Pons (tissue), 1 donor: ENCODE measurements at places on chromosomes 3 and 15.

DNA sequence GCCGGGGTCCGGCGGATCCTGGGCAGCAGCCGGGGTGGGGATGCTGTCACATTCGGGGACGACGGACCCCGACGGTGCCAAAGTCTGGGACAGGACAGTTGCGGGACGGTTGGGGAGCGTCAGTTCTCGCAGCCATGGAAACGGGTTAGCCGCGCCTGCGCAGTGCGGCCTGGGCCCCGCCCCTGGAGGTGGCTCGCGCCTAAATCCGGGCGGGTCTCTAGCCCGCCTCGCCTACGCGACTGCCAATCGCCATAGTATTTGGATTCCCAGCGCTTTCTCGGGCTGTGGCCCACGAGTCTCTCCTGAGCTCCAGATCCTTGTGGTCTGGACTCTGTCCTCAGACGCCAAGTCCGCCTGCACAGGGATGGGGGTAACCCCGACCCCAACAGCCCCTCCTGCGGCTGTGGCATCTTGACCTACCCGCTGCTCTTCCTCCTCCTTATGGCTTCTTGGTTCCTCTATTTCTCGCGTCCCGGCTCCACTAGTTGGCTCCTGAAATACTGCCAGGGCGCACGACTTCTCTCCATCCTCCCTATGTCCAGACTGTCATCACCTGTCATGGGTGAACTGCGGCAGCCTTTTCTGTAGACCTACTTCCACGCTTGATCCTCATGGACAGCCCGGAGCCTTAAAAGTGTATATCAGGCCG lies at the start of gene ZMYND10:
Gene ZMYND10 (minus strand): TSS at position 147 of the 649 bp plus-strand sequence. CDS start 153 bp downstream, outside the sequence.
- DNase-seq: no peak

DNA sequence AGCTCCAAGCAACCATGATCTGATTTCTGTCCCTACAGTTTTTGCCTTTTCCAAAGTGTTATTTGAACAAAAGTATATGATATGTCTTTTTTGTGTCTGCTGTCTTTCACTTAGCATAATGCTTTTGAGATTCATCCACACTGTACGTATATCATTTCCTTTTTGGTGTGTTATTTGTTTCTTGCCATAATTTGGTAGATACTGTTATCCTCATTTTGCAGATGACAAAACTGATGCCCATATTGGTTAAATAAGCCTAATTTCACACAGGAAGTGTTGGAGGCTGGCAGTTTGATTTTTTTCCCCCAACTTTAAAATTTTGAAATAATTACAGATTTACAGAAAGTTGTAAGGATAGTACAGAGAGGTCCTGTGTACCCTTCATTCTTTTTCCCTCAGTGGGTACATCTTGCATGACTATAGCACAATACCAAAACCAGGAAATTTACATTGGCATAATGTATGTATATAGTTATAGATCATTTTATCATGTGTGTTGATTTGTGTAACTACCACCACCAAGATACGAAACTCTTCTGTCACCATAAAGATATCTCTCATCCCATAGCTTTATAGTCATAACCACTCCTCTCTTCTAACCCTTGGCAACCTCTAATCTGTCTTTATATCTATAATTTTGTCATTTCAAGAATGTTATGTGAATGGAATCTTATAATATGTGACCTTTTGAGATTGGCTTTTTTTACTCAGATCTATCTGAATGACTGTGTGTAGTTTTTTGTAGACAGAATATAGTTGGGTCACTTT lies 55.6 kb downstream of the RASA2 start:
- no peak for DNase-seq

- DNase-seq: no peak
Observed at GRCh38 chr3:163327086-163327485, 1751.2 kb downstream of the SI start.

DNA sequence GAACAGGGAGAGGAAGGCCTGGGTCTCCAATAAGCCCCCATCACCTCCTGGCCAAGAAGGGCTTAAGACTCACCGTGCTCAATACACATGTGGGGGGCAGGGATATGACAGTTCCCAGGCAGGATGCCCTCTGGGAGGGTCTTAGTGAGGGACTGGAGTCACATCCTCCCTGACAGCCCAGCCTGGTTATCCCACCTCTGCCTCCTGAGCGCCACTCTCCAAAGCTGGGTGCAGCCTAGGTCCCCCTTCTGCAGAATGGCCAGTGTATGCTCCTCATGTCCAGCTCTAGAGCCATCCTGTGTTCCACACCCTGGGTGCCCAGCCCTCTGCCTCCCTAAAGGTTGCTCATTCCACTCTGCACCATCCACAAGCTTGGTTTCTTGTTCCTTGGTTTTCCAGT lies 1.2 kb upstream of the SHISA5 start:
- DNase-seq: no peak

DNA sequence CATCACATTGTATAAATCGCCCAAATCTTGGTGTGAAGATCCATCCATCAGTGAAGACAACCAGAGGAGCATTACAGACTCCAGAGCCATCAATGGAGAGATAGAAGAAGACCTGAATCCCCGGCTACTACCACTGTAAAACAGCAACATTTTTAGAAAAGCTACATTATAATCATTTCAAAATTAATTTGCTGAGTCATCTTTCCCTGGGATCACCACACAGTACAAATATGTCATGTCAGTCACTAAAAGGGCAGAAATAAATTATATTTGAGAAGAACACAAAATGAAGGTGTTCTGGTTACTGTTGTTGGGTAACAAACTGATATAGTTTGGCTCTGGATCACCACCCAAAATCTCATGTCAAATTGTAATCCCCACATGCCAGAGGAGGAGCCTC lies 218.5 kb upstream of the STT3B start:
- no peak for DNase-seq

GRCh38 chr3:149776170-149776569 lies 16.2 kb downstream of the ANKUB1 start:
- DNase-seq: no peak

DNA sequence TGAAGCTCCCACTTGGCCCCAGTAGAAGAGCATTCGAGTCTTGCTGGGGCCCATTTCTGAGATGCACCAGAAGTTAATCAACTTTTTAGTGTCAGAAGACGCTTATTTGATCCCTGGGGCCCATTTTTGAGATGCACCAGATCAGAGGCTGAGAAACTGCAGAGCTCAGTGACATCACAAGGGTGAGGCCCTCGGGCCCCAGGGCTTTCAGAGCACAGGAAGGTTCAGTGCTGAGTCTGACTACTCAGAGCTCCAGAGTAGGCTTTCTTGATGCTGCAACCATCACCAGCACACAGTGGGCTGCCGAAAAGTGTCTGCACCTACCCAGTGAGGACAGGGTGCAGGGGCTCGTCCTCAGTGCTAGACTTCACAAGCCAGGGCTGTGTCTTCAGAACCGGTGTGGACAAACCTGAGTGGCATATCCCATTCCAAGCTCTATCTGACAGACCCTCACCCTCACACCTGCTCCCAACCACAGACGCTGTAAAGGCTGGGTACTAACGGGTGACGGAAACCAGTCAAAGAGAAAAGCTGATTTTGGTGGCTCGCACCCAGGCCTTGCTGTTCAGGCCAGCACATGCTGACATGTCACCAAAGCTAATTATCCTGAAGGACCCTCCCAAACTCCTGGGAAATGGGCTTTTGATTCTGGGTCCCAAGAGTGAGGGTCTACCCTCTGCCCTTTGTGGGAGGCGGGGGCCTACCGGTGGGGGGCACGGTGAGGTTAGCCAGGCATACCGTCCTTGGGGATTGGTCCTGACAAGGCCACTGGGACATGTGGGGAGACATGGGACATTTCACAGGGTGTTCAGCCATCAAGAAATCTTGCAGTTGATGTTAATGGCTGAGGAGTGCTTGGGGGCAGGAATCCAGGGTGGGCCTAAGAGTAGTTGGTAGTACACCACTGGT lies 83.0 kb downstream of the PDCD6IP start:
- no peak for DNase-seq

DNA sequence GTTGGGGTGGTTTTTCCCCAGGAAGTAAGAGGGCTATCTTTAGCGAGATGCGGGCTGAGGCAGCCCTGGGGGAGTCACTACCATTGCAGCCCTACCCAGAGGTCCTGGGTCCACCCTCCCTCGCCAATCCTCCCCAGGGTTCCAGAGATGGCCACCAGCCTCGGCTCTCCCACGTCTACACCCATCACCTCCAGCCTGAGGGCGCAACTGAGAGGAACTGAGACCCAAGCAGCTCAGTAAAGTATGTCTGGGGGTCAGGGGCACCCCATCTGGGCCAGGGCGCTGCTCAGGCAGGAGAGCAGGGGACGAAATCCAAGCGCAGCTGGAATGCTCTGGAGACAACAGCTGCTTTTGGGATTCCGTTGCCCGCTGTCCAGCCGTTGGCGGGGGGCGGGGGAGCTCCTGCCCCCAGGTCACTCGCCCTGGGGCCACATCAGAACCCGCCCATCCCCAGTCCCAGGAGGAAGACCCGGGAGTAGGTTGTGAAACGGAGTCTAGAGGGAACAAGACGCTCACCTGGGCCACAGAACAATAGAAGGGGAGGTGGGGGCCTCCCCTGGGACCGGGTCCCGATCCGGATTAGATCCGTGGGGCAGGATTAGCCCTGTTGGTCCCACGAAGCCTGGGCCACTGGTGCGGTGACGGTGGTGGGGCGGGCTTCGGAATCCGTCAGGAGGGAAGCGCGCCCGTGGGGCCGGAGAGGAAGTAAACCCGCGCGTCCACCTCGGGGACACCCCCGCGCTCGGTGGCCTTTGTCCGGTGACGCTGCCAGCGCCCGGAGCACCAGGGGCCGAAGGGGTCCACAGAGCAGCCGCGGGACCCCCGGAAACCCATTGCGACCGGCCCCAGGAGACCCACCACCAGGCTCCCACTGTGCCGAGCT lies 1.4 kb upstream of the NDUFAF3 start:
- no peak for DNase-seq

GRCh38 chr3:50232303-50232702 lies 3.7 kb upstream of the GNAI2 start:
- no peak for DNase-seq

DNA sequence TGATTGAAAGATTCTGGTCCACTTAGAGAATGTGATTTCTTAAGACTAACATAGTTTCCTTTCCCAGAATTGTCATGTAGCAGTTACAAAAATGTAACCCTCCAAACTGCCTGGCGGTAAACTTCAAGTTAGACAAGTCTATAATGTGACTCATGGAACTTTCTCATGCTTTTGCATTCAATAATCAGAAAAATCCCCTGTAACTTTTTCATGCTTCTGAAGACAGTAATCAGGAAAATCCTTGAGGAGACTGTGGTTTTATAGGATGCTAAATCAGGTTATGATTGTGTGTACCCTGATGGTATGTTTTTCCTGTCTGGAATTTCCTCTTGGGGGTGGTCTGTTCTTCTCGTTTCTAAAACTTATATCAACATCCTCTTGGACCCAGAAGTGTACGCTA lies 74.0 kb upstream of the RARB start:
- DNase-seq: no peak

DNA sequence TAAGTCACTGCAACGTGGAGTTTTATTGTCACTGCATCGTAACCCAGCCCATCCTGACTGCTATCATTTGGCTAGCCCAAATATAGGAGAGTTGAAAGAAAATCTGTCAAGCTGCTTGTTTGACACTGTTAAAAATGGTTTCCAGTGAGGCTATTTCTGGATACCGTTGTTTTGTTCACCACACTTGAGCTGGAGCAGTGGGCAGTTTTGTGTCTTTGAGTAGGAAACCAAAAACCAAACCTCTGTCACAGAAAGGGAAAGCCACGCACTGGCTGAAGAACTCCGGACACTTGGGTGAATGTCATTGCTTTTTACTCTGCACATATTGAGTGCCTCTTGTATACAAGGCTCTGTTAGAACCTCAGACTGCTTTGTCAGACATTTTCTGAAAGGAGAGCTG lies 446.4 kb upstream of the CFAP20DC start:
- no peak for DNase-seq

GRCh38 chr3:194330579-194330978 lies 20.5 kb downstream of the CPN2 start:
- DNase-seq: peak; percentile 49

DNA sequence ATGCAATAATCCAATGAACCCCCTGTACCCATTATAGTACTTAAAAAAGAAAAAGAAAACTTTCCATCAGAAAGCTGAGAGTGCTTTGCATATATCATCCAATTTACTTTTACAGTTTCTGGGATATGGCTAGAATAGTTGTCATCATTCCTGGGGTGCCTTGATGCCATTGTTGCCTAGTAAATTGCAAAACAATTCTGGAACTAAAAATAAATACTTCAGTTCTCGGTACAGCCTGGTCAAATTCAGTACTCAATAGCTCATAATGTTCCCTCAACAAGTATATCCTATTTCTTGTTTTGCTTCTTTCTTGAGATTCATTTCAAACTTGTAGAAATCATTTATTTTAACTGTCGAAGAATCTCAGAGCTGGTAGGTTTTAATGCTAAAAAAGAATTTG lies 334.7 kb upstream of the MDFIC2 start:
- DNase-seq: no peak

- no peak for DNase-seq
Observed at GRCh38 chr3:48614044-48614443, 4.6 kb upstream of the UQCRC1 start.

GRCh38 chr15:89448825-89449224 lies 47.6 kb downstream of the RHCG start:
- no peak for DNase-seq

DNA sequence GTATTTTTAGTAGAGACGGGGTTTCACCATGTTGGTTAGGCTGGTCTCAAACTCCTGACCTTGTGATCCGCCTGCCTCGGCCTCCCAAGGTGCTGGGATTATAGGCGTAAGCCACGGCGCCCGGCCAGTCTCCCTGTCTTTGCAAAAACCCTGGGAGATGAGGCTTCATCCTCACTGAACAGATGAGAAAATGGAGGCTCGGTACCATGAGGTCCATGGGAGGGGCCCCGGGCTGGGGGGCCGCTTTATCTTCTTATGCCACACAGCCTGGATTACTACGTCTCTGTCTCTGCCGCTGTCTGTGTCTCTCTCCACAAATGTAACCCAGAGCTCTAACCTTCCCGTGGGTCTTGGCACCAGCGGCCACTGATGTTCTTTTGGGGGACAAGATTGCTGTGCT lies 39.1 kb downstream of the ABTB1 start:
- no peak for DNase-seq

- DNase-seq: no peak
Observed at GRCh38 chr15:30962079-30962478, 29.3 kb downstream of the MTMR10 start.

DNA sequence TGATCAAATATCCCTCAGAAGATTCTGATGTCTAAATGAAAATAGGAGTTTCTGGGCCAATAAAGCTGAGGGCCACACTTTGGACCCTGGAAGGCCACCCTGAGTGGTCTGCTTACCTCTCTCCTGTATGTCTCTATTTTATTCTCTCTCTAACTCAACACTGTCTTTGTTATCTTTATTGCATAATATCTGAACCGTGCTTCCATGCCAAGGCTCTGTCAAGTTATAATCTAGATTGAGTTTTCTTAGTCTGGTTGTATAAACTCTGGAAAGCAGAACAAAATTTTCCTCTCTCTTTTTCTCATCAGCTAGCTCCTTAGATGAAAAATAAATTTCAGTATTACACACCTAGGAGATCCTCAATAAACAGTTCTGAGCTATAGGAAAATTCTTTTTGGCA lies 36.2 kb upstream of the ACTL6A start:
- DNase-seq: no peak
